ENCODE measurements at places on chromosomes 3 and 15.

- no peak for DNase-seq
Measured at GRCh38 chr3:17307482-17307881, 422.7 kb downstream of the PLCL2 start.

DNA sequence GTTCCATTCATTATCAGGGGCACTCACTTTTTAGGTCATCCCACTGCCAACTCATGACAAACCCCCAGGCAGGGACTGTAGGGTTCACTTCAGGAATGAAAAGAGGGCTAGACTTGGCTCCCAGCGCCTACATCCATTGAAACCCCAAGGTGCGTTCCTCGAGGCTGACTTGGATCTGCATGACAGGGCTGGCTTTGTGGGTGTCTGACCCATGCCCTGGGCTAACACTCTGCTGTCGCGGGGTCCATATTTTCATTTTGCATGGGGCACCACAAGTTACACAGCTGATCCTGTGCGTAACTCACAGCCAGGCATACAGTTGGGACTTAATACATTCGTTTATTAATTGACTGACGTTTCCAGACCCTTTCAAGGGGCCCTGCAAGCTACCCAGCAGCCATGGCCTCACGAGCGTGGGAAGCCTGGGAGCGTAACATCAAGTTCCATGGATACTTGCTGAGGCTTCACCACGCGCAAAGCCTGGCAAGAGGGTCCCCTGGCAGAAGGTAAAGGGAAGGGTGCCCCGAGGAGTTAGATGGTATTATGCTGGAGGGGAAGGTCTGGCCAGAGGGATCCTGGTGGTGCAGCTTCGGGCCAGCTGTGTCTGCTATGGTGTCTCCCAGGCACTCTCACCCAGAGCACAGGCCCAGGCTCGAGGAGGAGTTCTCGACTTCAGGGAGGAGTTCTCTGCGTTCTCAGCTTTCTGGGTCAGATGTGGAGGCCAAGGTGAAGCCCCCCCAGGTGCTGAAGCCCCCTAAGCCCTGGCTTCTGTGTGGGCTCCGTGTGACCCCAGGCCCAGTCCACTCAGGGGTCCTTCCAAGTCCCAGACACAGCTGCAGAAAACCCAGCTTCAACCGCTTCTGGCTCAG is 85.4 kb downstream of the ADAMTS17 start:
- no peak for DNase-seq

GRCh38 chr15:89728254-89728653 is 22.8 kb downstream of the MESP1 start:
- DNase-seq, result no peak

DNA sequence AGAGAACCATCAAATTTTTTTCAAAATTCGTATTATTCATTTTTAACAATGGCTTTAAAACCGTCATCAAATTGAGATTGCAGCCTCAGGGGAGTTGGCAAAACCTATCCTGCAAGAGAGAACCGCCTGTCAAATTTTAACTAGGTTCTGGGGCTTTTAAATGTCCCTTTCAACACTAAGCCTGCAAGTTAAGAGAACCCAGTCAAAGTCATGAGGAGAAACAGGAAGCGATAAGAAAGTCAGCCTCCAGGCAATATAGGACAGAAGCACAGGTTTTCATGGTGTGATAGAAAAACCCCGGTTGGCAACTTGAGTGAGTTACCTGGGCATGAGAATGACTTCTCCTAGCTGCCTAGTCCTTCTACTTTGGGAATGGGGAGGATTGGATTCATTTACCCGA is 59.8 kb downstream of the CPNE4 start:
- no peak for DNase-seq

DNA sequence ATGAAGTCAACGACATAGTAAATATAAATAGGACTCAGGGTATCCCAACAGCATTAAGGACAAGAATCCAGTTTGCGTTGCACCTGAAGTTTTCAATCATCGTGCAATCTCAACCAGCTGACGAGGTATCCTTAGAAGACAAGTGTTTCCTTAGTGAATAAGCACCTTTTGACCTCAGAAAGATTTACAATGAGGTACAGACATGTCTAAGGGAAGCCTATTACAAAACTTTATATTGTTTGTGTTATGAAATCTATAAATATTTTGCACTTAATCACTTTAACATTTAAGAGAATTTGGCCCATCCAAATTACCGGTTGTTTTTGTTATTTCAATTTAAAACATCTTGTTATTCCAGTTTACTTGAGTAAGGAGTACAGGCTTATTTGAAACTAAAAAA is 64.9 kb upstream of the PRICKLE2 start:
- DNase-seq, result no peak

DNA sequence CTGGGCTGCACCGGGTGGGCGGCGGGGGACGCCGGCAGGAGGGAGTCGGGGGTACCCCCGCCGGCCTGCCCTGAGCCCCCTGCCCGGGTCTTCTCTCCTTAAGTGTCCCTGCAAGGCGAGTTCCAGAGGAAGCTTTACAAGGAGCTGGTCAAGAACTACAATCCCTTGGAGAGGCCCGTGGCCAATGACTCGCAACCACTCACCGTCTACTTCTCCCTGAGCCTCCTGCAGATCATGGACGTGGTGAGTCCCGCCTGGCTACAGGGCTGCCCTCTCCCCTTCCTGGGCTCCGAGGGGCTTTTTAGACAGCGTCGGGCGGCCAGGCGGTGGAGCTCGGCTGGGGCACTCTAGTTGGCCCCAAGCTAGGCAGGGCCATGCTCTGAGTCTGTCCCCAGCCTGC is 480 bp downstream of the CHRNA7 start:
- no peak for DNase-seq

Data from AML-193 (cell line).